Activated CD4-positive, CD25-positive, alpha-beta regulatory T cell treated with anti-CD3 and anti-CD28 coated beads, Interleukin-2, amount 50 U/mL, for 24 hours (primary cell): ENCODE measurements at places on chromosomes 3 and 15.

DNA sequence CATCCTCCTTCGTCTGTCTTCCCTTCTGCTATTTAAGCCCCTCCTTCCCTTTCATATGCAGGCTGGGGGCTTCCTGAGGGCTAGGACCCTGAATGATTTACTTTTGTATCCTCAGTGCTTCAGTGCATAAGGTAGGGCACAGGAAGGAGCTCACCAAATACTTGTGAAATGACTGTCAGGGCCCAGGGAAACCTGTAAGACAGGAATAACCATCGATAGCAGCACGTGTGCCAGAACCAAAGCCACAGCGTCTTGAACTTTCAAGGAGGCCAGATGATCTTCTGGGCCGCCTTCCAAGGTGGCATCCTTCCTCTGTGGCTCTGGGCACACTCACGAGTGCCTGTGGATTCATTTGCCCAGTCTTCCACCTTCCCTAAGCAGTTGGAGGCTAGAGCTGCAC is 3.9 kb downstream of the TMED3 start:
- no peak for ATAC-seq

GRCh38 chr15:92968926-92969651 is 69.0 kb downstream of the CHD2 start:
- no peak for ATAC-seq

DNA sequence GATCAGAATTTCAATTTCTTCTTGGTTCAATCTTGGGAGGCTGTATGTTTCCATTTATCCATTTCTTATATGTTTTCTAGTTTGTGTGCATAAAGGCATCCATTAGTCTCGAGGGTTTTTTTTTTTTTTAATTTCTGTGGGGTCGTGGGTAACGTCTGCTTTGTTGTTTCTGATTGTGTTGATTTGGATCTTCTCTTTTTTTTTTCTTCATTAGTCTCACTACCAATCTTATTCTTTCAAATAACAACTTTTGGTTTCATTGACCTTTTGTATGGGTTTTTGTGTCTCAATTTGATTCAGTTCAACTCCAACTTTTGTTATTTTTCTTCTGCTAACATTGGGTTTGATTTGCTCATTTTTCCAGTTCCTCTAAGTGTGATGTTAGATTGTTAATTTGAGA is 48.9 kb downstream of the MCTP2 start:
- no peak for ATAC-seq

GRCh38 chr3:50157827-50158529 is 2.9 kb downstream of the SEMA3F start:
- ATAC-seq, result no peak

GRCh38 chr3:123350971-123351370 is 97.9 kb downstream of the ADCY5 start:
- no peak for ATAC-seq

DNA sequence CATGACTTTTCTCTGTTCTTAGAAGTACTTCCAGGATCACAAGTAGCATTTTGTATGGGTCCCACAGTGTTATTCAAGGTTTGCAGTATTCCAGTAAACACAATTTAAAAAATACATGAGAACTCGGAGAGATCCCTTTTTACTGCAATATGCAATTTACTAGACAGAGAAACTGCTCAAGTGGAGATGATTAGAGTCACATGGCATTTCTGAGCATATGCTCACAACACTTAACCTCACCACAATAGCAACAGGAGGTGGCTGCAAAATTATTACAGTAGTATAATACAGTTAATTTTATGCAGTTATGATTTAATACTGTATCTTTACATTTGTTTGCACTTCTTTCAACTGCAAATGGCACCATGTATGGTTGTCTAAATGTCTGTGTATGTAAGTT is 87.5 kb downstream of the PIK3CB start:
- no peak for ATAC-seq
